CD8-positive, alpha-beta memory T cell (primary cell): ENCODE measurements at places on chromosomes 5 and 9.

- DNase-seq = no peak
Observed at GRCh38 chr5:178348356-178349074, 115.9 kb upstream of the PHYKPL start.

DNA sequence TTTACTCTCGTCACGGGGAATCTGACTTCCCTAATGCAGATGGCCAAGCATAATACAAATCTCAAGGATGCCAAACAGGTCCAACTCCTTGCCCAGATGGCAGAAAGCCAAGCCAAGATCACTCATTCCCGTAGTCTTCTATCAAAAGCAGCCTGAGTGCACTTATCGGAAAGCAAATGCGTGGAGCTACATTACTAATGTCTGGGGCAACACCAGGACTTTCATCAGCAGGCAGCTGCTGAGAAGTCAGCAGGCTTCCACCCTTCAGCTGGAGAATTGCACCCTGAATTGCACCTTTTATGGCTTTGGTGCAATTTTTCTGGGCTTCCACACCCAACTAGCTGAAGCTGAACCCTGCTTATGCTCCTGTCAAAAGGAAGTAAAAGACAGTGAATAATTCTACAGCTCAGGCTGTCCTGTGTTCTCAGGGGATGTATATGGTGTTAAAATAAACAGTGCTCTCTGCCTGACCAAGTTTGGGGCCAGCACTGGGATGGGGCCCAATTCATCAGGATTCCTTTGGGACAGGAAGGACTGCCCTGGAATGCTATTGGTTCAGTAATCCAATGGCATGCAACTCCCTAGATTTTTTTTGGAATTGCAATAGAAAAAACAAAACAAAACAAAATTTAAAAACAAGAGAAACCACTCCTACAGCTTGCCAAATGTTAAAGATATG is 92.6 kb downstream of the DPYSL3 start:
- no peak for DNase-seq

GRCh38 chr5:91176288-91177016 is 206.7 kb downstream of the ARRDC3 start:
- no peak for DNase-seq

DNA sequence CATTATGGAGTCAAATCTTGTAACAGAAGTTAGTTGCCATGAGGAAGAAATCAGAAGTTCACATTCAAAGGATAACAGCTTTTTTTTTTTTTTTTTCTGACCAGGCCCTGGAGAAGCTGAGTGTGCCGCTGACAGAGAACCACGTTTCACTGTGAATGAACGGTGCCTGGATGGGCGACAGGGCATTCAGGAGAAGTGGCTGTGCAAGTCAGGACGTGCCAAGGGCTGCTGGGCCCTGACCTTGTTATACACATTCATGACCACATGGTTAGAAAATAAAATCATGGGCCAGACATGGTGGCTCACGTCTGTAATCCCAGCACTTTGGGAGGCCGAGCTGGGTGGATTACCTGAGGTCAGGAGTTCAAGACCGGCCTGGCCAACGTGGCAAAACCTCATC is 91.6 kb downstream of the ANKH start:
- no peak for DNase-seq

DNA sequence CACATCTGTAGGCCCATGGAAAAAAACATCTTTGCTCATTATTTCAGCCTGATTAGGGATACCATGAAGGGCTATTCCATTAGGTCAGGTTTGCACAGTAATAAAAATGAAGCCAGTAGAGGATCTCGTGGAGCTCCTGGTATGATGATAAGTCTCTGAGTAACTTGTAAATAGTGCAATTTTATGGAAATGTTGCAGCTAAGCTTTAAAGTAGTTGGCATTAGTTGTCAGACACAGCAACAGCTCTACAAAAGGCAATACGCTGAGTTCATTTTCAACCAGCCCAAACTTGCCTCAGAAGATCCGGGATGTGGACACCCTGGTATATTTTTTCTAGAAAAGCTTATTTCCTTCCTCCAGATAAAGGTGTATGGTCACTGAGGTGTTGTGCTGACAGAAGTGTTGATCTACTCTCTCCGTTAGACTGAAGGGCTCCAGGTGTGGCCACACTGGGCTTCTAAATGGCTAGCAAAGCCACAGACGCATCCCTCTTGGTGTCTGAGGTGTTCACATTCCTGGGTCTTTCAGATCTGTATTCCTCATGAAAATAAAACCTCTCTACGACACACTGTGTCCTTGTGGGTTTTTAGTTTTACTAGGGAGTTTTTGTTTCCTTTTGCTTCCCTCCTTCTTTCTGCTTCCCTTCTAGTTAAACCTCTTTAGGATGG is 141.6 kb downstream of the GHR start:
- DNase-seq = no peak

DNA sequence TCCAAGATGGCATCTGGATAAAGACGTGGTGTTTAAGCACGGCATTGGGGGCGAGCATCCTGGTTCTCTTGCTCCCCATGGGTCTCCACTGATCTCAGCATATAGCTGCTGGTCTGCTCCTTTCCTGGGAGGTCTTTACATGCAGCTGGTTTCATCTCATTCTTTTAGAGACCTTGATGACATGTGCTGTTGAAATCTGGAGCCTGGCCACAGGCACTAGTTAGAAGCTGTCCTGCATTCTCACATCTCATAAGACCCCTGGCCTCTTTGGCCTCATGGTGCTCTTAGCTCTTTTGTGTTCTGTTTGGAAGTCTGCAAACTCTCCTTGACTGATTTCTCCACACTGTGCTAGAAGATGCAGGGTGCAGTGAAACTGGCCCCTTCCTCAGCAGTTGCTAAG is 113.0 kb downstream of the SMARCA2 start:
- no peak for DNase-seq

- DNase-seq = no peak
Observed at GRCh38 chr9:4293293-4293941, 6.5 kb downstream of the GLIS3 start.

DNA sequence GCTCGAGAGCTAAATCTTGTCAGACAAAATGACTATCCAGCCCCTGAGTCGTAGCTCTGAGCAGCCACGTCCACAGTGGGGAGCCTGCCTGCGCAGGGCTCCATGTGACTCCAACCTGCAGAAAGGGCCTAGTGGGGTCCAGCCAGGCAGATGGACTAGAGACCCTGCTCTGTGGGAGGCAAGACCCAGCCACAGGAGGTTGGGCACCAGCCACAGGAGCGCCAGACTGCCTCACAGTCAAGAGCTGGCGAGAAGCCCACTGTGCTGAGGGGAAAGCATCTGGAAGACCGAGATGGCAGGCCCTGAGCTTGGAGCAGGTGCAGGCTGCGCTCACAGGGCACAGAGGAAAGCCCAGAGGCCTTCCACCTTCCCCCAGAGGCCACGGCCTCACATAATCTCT is 61.4 kb downstream of the C5orf15 start:
- no peak for DNase-seq

- DNase-seq = no peak
Observed at GRCh38 chr5:147686421-147686820, 96.1 kb downstream of the JAKMIP2 start.

GRCh38 chr5:73826301-73827105 is 200.5 kb downstream of the ARHGEF28 start:
- no peak for DNase-seq

- DNase-seq = no peak
Observed at GRCh38 chr9:99635032-99635431, 186.7 kb upstream of the NR4A3 start.

DNA sequence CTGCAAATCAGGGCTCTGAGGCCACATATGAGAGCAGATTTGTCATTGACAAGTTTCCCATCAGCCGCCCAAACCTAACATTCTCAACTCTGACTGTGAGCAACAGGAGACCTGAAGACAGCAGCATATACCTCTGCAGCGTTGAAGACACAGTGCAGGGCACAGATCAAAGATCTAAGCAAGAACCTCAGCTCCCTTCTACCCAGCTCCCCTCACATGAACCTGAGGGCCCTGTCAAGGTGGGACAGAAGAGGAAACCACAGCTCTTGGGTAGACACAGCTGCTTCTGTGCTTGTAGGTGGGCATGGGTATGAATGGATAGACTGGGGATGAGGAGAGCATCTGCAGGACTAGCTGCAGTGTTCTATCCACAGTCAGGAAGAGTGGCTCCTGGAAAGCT is 8.7 kb upstream of the PRSS3 start:
- DNase-seq = no peak

DNA sequence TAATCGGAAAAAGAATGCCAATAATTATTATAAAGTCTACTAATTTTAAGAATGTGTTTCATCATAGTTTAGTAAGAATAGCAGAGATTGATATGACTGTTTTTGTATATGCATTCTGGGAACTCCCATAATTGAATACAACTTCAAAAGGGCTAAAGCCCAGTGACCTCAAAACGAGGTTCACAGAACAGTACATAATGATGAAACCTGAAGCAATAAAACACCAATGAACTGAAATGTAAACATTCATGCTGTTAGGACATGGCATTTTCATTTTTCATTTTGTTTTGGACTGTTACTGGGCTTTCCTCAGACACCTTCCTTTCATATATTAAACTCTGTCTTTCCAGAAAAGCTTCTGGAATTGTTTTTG is 684 bp upstream of the JMY start:
- DNase-seq = no peak

GRCh38 chr5:169106911-169107706 is 193.8 kb downstream of the SLIT3 start:
- no peak for DNase-seq
